ENCODE measurements at places on chromosomes 3 and 15.

GRCh38 chr15:51966192-51966591, 5.4 kb downstream of the LEO1 start:
- DNase-seq = no peak

- no peak for DNase-seq
Measured at GRCh38 chr3:11610044-11610671, 33.6 kb downstream of the VGLL4 start.

DNA sequence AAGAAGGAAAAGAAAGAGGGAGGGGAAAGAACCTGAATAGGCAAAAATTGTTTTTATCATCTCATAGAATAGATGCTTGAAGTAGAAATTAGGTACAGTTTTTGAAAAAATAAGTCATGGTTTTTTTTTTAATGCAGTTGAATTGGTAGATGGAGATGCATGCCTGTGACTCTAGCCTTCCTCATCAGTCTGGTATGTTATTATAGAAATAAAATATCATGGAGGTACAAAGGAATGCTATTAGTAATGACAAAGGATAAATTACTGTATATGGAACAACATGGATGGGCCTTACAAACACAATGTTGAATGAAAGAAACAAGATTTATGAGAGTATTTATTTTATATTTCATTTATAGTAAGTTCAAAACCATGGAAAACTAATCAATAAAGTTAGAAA, 162.4 kb upstream of the GALNT15 start:
- no peak for DNase-seq

GRCh38 chr15:23033979-23034378, 5.4 kb downstream of the TUBGCP5 start:
- DNase-seq = no peak

DNA sequence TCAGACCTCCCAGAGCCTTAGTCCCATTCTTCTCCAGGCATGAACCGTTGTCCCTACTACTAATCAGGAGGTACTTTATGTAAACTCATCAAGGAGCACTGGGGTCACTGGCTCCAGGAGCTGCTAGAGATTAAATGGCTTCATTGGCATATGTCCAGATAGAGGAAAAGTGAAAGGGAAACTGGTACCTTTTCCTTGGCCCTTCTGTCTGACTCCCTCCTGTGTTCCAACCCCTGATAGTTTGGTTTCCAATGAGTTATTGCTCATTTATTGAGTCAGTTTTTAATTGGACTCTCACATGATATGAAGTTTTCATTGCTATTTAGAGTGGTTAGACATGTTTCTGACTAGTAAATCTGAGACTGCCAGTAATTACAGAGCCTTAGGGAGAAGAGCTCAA, 130.5 kb upstream of the BFSP2 start:
- no peak for DNase-seq

- no peak for DNase-seq
Measured at GRCh38 chr3:4750306-4750968, 228.8 kb upstream of the BHLHE40 start.

- DNase-seq = no peak
Measured at GRCh38 chr3:25427942-25428788, at the start of gene RARB. Gene RARB, plus strand, starts transcription at chr3:25428263. Its CDS starts 469 bp downstream, at chr3:25428732.

GRCh38 chr15:83959477-83959876, 276.1 kb upstream of the GOLGA6L4 start:
- DNase-seq = no peak

DNA sequence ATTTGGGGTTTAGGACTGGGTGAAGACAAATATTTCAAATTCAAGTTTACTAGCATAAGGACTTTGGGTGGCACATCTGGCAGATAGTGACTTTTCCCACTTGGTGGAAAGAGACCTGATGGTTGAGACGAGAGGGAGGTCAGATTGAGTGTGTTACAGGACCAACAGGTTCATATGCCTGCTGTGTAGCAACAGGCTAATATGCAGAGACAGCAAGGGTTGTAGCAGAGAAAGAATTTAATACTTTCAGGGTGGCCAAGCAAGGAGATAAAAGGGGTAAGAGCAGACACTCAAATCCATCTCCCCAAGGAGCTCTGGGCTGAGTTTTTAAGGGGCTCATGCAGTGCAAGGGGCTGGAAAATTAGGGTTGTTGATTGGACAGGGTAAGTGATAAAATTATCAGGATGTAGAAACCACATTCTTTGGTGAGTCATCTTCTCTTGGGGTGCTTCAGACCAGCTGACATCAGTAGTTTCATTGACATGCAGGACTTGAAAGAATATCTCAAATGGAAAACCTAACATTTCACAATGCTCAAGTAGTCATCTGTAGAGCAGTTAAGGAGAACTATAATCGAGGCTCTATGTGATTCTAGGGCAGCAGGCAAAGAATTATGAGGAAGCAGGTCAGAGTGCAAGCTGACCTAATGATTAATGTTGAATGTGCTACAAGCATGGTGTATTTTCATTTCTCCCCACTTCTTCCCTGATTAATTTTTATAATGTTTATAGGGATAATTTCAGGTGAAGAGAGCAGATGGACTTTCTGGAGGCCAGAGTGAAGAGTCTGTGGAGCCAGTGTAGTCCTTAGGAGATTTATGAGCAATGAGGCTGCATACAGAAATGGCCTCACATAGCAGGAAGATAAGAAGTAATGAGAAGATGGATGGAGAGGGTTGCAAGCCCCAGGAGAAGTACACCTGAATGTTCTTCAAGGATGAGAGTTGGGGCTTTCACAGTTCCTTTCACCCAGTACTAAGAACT, 13.7 kb downstream of the FOXB1 start:
- DNase-seq = no peak
